Endothelial cell of umbilical vein (primary cell): ENCODE measurements at places on chromosomes 4 and X. TPM values are rescaled to one million over a fixed set of nuclear protein-coding genes. Genes with fewer than 3 reads are reported as not detected.

The SLITRK4 gene
- 0.77 and 3.8 TPM in 2 replicates for total RNA-seq

The SLC25A53 gene
- 5.7 and 6.3 TPM in 2 replicates for total RNA-seq

The TLR10 gene
- total RNA-seq: not detected in 2 replicates

The BEX5 gene
- not detected in 2 replicates for total RNA-seq

The MAOA gene
- total RNA-seq: 18.1 and 23.5 TPM in 2 replicates

The SNCA gene
- 116 and 124 TPM in 2 replicates for total RNA-seq

The BBS7 gene
- total RNA-seq: 20.0 and 22.2 TPM in 2 replicates

The PCDH7 gene
- 16.6 and 21.0 TPM in 2 replicates for total RNA-seq

The ACE2 gene
- total RNA-seq: not detected in 2 replicates

The PSAPL1 gene
- total RNA-seq: not detected in 2 replicates

The CCDC120 gene
- total RNA-seq: 5.7 and 6.4 TPM in 2 replicates

The MCUB gene
- 32.5 and 35.2 TPM in 2 replicates for total RNA-seq

The RELL1 gene
- 87.1 and 91.7 TPM in 2 replicates for total RNA-seq

The S100P gene
- total RNA-seq: not detected in 2 replicates

The GLRA2 gene
- total RNA-seq: not detected in 2 replicates

The MBTPS2 gene
- 14.5 and 16.4 TPM in 2 replicates for total RNA-seq

The FOXP3 gene
- not detected in 2 replicates for total RNA-seq

The DIPK2B gene
- total RNA-seq: 74.8 and 106 TPM in 2 replicates

The SNX25 gene
- 16.1 and 20.2 TPM in 2 replicates for total RNA-seq

The ARSJ gene
- total RNA-seq: 44.0 and 50.0 TPM in 2 replicates

The IGBP1 gene
- total RNA-seq: 38.1 and 40.4 TPM in 2 replicates

The TRIM61 gene
- 0.22 TPM in 1 of 2 replicates, not detected in the other for total RNA-seq

The ACOT9 gene
- 83.1 and 88.5 TPM in 2 replicates for total RNA-seq

The KCTD8 gene
- 0.80 and 0.88 TPM in 2 replicates for total RNA-seq

The ATP2B3 gene
- 0.07 and 0.16 TPM in 2 replicates for total RNA-seq

The NHS gene
- total RNA-seq: 0.46 and 1.1 TPM in 2 replicates

The CYP2U1 gene
- total RNA-seq: 5.4 and 5.8 TPM in 2 replicates

The XAGE3 gene
- not detected in 2 replicates for total RNA-seq

The GYG2 gene
- total RNA-seq: 0.22 TPM in 1 of 2 replicates, not detected in the other

The CXorf66 gene
- total RNA-seq: not detected in 2 replicates

The PCSK1N gene
- 0.44 TPM in 1 of 2 replicates, not detected in the other for total RNA-seq

The IGFBP7 gene
- total RNA-seq: 377 and 526 TPM in 2 replicates

The RTL3 gene
- not detected in 2 replicates for total RNA-seq

The NUDT10 gene
- not detected in 2 replicates for total RNA-seq
